DND-41 (cell line): ENCODE measurements at places on chromosomes 2 and 18.

DNA sequence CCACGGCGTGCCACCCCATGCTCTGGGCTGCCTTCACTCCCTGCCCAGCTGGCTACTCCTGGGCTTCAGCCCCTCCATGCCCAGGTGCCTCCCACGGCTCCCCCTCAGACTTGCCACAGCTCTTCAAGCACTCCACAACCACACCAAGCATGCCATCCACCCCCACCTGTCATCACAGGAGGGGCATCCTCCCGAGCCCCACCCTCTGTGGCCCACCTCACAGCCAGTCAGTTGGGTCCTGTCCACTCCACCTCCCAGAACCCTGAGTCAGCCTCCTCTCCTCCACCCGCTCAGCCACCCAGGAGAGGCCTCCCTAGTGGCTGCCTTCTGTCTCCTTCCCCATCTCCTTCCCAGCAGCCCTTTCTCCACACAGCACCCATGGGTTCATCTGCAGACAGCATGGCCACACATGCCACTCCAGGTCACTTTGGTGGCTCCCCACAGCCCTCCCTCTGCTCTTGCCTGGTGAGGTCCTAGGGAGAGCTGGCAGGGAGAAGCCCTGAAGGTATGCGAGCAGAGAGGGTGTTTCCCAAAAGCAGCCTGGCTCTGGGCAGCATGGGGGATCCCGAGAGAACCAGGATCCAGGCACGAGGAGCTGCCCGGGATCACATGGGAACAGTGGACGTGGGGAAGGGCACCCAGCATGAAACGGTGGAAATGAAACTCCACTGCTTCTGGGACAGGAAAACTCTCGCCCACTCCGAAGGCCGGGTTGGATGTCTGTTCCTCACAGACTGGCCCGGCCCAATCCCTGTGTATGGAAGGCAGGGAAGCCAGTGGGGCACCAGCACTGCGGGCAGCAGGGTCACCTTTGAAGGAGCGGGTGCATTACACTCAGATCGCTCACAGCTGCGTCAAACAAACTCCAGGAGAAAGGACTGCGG lies 2.7 kb downstream of the LIMS2 start:
- no peak for DNase-seq

- DNase-seq, result no peak
Measured at GRCh38 chr2:23457990-23458682, 73.2 kb downstream of the KLHL29 start.

DNA sequence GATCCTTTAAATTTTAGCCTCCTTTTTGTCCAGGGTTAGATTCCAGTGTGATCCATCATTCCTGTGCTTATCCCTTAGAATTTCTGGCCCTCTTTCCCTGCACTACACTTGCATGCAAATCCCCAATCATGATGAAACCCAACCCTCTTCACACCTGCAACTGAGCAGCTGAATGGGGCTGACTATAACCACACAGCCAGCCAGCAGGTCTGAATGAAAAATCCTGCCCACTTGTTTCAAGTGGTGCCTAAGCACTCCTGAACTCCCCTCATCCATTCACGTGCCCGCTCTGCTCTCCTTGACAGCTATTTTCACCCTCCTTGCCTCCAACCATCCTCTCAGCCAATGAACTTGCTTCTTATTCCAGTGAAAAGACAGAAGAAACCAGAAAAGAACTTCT lies 80.5 kb upstream of the AFF3 start:
- no peak for DNase-seq

GRCh38 chr2:199485732-199486335 lies 28.1 kb upstream of the SATB2 start:
- DNase-seq, result peak; percentile 44

- DNase-seq, result no peak
Measured at GRCh38 chr2:174572556-174572955, 25.0 kb downstream of the WIPF1 start.

DNA sequence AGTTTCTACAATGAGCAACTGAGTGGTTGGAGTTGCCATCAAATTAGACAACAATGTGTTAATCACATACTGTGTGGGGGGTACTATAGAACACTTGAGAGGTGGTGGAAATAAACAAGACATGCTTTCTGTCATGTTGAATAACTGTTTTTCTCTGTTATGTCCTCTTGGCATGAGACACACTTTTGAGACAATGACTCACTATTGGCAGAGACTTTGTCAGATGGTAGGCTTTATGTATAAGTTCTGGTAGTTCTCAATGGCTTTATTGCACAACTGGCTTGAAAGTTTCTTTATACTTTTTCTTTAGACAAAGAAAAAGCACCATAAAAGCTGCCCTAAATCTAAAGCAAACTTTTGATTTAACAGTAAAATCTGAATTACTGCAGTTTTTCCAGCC lies 578.7 kb downstream of the ADCYAP1 start:
- no peak for DNase-seq
